Erythroblast (primary cell): ENCODE measurements at places on chromosomes 11 and 22.

DNA sequence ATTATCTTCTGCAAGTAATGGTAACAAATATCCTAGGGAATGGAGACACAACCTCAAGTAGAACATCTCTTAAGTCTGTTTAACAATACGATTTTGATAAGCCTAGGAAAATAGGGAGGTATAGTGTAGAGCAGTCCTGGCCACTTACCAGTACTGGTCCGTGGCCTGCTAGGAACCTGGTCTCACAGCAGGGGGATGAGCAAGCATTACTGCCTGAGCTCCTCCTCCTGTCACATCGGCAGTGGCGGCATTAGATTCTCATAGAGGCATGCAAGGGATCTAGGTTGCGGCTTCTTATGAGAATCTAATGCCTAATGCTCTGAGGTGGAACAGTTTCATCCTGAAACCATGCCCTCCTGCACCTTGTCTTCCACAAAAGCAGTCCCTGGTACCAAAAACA lies 4.4 kb downstream of the OR51V1 start:
- DNase-seq = no peak

DNA sequence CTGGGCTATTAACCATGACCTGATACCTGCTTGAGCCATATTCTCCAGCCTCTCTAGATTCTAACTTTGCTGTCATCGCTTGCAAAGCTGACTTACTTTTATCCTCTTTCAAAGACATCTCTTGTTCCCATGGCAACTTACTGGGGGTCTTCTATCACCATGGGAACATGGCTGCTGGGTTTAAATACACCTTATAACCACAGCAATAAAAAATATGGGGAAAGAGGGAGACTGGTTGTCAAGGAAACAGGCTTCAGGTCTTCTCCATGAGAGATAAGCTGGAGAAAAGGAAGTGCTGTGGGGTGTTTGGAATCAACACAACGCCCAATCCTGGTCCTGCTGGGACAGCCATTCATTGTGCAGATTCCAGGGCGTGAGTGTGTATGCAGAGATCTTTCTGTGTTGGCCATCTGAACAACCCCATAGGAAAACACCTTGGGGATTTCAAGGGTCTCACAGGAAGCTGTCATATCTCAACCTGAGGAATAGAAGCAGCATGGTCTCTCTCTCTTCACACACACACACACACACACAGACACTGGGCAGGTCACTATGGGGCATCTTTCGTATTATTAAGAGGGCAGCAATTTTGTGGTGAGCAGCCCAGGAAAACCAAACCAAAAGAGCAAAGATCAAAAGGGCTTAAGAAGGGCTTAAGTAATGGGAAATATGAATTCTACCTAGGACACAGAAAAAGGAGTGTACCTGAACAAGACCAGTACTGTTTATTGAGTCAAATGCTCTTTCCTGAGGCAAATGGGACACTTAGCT lies 344.7 kb upstream of the NCAM1 start:
- no peak for DNase-seq

GRCh38 chr22:30393885-30394284 lies 2.9 kb upstream of the SEC14L2 start:
- DNase-seq = no peak

DNA sequence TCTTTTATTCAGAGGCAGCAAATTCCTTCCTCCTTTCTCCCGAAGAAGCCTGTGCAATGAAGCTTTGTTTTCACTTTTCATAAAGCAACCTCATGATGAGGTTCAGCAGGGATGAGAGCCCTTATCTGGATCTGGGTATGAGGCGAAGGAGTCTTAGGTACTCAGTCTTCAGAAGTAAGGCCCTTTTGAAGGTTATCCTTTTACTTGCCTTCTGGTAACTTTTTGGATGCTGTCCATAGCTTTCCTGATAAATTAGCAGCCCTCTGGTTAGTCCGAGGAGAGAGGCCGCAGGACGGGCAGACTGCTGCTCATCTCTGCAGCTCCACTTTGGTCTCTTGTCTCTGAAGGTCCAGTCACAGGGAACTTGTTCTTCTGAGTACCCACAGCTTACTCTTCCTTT lies 1.1 kb downstream of the TRIM22 start:
- DNase-seq = peak; percentile 64

- DNase-seq = no peak
Measured at GRCh38 chr11:97908354-97908753, 1112.4 kb upstream of the CNTN5 start.

DNA sequence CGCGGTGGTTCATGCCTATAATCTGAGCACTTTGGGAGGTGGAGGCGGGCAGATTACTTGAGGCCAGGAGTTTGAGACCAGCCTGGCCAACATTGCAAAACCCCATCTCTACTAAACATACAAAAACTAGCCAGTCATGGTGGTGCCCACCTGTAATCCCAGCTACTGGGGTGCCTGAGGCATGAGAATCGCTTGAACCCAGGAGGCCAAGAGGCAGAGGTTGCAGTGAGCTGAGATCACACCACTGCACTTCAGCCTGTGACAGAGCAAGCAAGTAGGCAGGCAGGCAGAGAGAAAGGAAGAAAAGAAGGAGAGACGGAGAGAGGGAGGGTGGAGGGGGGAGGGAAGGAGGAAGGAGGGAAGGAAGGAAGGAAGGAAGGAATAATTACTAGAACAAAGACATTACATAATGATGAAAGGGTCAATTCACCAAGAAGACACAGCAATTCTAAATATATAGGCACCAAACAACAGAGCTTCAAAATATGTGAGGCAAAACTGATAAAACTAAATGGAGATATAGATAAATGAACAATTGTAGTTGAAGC lies 13.8 kb upstream of the CLDN5 start:
- DNase-seq = no peak

- no peak for DNase-seq
Measured at GRCh38 chr11:119422809-119423508, at the start of gene THY1. THY1 (minus strand) TSS chr11:119423172; CDS start chr11:119420905, 2,267 bp downstream.

GRCh38 chr11:96275801-96276594 lies 67.0 kb downstream of the MAML2 start:
- DNase-seq = no peak

DNA sequence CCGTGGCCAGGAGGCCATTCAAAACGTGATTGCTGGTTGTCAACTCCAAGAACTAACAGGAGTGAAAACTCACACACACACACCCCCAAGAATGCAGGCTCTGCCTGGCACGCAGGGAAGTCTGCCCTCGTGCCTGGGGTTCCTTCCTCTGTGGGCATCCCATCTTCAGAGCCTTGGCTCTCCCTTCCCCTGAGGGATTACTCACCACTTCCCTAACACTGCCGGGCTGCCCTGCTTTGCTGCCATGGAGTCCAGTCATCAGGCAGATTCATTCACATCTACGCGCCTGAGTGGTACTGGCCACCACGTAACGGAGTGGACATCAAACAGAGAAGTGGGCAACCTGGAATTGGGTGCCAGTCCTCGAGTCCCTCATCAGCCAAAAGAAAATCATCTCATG lies 120.7 kb upstream of the TMEM45B start:
- no peak for DNase-seq

DNA sequence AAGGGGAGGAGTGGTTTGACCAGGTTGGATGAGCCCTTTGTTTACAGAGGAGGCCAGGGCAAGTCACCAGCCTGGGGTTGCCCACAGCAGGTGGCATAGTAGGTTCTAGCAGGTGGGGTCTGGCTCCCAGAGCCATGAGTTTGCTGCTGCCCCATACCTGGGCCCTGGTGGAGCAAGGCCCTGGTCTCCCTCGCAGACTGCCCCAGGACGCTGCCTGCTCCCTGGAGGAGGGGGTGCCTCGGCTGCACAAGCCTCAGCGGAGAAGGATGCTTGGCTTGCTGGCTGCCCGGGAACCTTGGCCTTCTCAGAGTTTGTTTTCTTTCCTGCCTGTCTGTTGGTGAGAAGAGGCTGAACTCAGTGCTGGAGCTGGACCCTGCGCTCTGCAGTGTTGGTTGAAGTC lies 54.9 kb downstream of the LRP5 start:
- DNase-seq = no peak

DNA sequence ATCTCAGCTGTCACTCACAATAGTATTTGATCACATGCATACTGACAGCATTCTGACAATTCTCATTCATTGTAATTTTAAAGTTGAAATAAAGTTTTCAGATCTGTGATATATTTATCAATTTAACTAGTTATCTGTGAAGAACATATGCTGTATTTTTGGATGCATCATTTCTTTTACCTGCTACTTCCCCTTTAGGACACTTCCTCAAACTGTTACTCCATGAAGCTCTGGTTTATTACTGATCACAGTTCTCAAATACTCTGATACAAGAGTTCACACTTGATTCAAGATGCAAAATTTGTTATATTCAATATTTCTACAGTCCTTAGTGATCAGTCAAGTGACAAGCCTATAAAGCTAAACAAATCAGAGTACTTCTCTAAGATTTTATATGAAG lies 1655.2 kb downstream of the LRRC4C start:
- DNase-seq = no peak

DNA sequence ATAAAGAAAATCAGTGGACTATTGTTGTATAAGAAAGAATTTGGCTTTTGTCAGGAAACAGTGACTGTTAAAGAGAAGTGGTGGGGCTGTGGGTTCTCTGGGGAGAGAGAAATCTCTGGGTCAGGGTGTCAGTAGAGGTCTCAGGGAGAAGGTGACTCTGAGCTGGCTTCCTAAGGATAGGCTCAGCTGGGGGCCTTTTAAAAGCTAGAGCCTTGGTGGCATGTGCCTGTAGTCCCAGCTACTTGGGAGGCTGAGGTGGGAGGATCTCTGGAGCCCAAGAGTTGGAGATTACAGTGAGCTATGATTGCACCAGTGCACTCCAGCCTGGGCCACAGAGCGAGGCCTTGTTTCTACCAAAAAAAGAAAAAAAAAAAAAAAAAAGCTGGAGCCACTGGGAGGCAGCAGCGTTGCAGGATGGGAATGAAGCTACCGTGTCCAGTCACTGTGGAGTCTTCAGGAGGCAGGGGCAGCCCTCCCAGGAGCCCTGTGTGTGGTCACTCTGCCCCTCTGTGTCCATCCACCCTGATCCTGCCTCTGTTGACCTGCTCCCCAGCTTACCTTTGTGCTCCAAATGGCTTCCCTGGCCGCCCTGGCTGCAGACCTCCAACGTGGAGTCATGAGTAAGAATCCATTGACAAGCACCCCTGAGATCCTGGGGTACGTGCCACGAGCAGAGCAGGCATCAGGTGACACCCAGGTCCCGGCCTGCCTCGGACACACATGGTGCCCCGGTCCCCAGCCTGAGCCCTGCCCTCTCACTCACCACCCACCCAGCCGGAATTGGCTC lies 5.4 kb upstream of the MIF start:
- DNase-seq = peak; percentile 19

- DNase-seq = no peak
Measured at GRCh38 chr11:130510407-130511006, 62.1 kb downstream of the ADAMTS15 start.

DNA sequence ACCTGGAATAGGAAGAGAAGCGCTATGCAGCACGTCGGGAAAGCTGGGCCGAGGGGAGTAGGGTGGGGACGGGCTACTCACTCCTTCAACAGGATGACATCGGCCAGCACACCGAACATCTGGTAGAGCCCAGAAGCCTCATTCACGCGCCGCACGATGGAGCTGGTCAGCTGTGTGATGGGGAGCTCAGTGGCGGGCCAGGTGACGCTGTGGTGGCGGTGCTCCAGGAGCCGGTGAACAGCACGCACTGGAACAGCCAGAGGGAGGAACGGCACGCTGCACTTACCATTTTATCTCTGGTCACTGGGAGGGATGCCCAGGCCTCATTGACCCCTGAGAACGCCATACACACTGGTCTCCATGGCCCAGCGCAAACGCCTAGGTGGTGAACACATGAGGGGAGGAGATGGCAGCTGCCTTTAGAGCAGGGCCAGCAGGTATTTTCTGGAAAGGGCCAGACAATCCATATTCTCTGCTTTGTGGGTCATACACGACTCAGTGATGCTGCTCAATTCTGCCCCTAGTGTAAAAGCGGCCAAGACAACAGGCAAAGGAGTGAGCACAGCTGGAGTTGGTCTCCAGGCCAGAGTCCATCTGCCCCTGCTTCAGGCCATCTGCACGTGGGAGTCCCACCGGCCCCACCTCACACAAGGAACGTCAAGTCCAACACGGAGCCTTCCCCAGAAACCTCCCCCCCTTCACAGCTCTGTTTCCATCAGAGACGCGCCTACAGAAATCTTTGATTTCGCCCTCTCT lies 8.8 kb downstream of the FOXRED2 start:
- no peak for DNase-seq

- no peak for DNase-seq
Measured at GRCh38 chr11:1958367-1958766, 11.2 kb downstream of the MRPL23 start.

DNA sequence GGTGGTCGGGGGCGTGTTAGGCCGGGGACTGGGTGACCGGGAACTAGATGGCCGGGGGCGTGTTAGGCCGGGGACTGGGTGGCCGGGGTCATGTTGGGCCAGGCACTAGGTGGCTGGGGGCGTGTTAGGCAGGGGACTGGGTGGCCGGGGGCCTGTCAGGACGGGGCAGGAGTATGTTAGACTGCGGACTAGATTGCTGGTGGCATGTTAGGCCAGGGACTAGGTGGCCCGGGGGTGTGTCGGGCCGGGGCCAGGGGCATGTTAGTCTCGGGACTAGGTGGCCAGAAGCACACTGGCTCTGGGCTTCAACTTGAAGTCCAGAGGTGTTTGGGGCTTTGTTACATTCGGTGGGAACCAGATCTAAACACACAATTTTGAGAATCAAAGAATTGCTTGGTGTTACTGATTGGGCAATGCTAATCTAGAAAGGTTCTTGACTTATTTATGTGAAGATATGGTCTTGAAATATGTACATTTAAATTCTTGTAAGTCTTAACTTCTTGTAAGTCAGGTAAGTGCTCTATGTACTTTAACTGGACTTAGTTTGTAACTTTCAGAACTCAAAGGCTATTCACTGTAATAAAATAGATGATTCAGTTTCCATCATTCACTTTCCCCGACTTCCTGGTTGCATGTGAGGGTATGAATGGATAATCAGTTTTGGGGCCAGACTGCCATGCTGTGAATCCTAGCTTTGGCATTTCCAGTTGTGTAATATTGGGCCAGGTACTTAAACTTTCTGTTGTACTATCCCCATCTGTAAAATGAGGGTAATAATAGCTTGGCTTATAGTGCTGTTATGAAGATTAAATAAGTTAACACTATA lies 1.1 kb downstream of the EXT2 start:
- DNase-seq = peak; percentile 30

GRCh38 chr11:75149766-75150465 lies 991 bp upstream of the SLCO2B1 start:
- DNase-seq = no peak

DNA sequence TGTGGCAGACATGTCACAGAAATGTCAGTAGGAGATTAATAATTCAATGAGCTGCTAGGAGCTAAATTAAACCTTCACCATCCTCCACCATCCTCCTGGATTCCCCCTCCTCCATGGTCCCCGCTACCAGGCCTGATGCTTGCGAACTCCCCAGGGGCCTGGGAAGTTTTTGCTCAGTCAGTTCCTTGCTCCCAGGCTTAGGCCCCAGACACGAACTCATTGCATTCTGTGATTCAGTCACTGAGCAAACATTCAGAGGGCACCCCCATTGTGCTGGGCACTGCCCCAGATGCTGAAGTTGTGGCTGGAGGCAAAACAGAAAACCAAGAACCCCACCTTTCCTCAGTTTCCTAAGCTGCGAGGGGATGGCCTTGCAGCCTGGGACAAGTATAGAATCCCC lies 14.3 kb downstream of the NPTXR start:
- DNase-seq = no peak

- DNase-seq = no peak
Measured at GRCh38 chr11:74671520-74672196, 59.6 kb downstream of the CHRDL2 start.
